ENCODE measurements at places on chromosomes 7 and 10. TPM values are rescaled to one million over a fixed set of nuclear protein-coding genes. Genes with fewer than 3 reads are reported as not detected.

Gene ZNF488
- 5.2 TPM for total RNA-seq

Gene MYL7
- total RNA-seq: 2.4 TPM

Gene PIP
- total RNA-seq: not detected

Gene NXPH1
- 5.2 TPM for total RNA-seq

Gene ZNF853
- 9.8 TPM for total RNA-seq

Gene FBH1
- total RNA-seq: 90.8 TPM

Gene NUPR2
- total RNA-seq: not detected

Gene SEMA3A
- total RNA-seq: 54.5 TPM

Gene EEF1AKMT2
- 38.0 TPM for total RNA-seq

Gene PDGFA
- 32.2 TPM for total RNA-seq

Gene INHBA
- 0.94 TPM for total RNA-seq

Gene SUGCT
- 5.6 TPM for total RNA-seq

Gene CLRN3
- not detected for total RNA-seq

Gene CYP3A7
- total RNA-seq: not detected

Gene ANKRD30A
- total RNA-seq: not detected

Gene SUV39H2
- total RNA-seq: 59.1 TPM

Gene UTF1
- total RNA-seq: 12.2 TPM

Gene CYP3A4
- not detected for total RNA-seq

Gene PNLIPRP3
- not detected for total RNA-seq

Gene COBL
- 51.9 TPM for total RNA-seq

Gene CEP55
- 15.0 TPM for total RNA-seq

Gene SYT15
- not detected for total RNA-seq

Gene GDF2
- not detected for total RNA-seq

Gene SUN3
- 0.52 TPM for total RNA-seq

All from GM23338 (cell line).